A549 treated with CORT108297 at 1 μM for 4 hours (cell line): ENCODE measurements at places on chromosomes 4 and X. TPM values are rescaled to one million over a fixed set of nuclear protein-coding genes. Genes with fewer than 3 reads are reported as not detected.

The TLR1 gene
- 0.35 to 0.74 TPM (median 0.41 TPM) in 5 replicates for total RNA-seq

The NEIL3 gene
- 11.2 to 14.4 TPM (median 13.0 TPM) in 5 replicates for total RNA-seq

The TCEAL7 gene
- not detected in 5 replicates for total RNA-seq

The VCX gene
- not detected in 5 replicates for total RNA-seq

The RTL9 gene
- total RNA-seq, result 0.05 to 0.08 TPM (median 0.06 TPM) in 5 replicates

The PCDH10 gene
- 0.10 to 0.26 TPM (median 0.13 TPM) in 5 replicates for total RNA-seq
